ENCODE measurements at places on chromosomes 4 and X.

GRCh38 chr4:99148550-99148949 is 4.5 kb upstream of the ADH4 start:
- DNase-seq, result no peak

DNA sequence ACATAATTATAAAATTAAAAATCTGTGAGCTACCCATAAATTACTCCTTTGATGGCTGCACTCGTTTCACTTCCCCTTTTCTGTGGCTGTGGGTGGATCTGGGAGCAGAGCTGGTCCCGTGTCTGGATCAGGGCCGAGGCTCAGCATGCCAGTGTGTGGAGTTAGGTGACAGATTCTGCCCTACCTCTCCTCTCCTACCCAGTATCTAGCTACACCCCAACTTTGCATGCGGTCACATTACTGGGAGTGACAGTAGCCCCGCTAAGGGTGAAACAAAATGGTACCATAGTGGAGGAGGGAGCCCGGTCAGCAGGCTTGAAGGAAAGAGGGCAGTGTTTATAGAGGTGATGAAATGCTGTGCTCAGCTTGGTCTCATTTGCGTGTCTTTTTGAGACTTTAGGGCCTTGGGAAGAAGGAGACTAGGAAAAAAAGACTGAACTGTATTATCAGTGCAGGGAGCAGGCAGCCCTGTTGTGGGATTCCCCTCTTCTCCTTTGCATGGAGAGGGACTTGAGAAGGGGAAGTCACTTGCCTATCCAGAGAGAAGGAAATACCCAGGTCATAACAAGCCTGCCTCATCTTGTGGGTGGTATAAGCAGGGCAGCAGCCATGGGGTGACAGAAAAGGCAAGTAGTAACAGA is 48.4 kb downstream of the ARHGAP10 start:
- peak; percentile 84 for DNase-seq

GRCh38 chrX:40570346-40571093 is 10.2 kb upstream of the ATP6AP2 start:
- peak; percentile 78 for DNase-seq

GRCh38 chr4:89301003-89301402 is 6.6 kb downstream of the GPRIN3 start:
- DNase-seq, result peak; percentile 33

DNA sequence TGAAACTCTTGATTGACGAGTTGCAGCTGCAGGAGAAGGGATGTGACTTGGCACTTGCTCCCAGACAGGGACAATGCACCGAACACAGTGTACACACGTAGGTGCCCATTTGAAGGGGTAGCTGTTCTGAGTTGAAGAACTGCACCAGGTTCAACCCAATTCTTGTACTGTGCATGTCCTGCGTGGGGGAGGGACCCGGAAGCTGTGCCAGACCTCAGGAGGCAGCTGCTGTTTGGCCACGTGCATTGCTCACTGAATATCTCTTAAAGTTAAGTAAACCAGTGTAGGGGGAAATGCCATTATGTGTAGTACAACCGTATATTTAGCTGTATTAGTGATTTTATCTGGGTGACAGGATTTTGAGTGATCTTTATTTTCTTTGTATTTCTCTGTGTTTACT is 12.0 kb upstream of the RBBP7 start:
- DNase-seq, result peak; percentile 10

DNA sequence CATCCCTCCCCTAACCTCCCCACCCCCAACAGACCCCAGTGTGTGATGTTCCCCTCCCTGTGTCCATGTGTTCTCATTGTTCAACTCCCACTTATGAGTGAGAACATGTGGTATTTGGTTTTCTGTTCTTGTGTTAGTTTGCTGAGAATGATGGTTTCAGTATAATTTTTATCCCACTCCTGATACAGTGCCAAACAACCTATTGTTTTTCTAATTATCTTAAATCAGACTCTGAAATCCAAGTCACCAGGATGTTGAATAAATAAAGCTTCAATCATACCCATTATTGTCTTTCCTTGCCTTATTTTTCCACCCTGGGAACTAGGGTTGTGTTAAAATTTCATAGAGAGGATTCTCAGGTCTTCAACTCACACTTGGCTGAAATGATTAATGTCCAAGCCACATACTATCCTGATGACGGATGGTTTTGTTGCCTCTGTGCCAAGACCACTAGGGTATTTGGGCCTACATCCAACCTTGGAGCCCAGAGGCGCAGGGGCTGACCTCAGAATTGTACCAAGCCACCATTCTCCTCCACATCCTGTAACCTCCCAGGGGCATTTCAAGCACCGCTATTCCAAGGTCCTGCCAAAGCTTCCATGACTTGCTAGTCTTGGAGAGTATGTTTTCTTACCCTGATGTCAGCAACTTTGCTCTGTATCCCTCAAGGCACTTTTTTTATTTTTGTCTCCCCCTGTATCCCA is 332.4 kb downstream of the ARHGAP24 start:
- no peak for DNase-seq

GRCh38 chrX:126770179-126770578 is 49.4 kb upstream of the PRR32 start:
- DNase-seq, result peak; percentile 1

DNA sequence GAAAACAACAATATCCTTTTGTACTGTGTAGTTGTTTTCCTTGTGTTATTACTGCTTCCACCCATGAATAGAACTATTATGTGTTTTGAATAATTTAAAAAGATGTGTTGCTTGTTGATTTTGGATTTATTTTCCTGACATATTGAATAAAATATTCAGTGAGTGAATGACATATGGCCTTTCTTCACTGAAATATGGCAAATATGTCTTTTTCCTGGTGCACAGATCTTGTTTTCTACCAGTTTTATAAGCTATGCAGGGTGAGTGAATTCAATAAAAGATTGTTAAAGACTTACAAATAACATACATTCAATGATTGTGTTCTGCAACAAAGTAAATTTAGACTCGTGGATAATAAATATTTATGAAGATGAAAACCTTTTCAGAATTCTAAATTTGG is 1216.3 kb upstream of the ADGRL3 start:
- no peak for DNase-seq

DNA sequence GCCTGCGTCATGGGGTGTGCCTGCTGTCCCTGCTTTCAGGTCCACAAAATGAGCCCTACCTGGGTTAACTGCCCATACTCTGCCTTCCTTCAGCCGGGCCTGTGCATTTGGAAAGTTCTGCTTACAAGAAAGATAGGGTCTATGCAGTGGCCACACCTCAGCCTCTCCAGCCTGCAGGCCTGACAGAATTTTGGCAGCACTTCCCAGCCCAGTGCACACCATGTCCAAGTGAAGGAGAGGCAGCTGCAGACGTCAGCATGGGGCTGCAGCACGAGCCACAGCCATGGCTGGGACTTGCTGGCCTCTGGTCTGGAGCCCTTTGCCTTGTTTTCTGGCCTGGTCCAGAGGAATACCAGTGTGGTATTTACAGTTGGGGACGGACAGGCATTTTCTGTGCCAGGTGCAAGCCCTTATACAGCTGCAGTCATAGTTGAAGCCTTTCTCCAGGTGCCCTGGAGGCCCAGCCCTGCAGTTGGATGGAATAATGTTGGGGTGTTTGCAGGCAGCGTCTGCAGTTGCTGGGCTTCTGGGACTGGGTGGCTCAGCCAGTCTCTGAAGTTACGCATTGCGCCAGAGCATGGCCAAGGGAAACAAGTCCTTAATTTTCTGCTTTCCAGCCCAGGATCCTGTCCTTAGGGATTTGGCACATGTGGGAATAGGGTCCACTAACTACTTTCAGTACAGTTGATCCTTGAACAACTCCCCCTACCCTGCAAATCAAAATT is 26.2 kb downstream of the JADE1 start:
- no peak for DNase-seq

GRCh38 chr4:38034986-38035882 is 75.0 kb downstream of the PTTG2 start:
- peak; percentile 70 for DNase-seq

- DNase-seq, result no peak
These were observed 37.2 kb upstream of the CABS1 start for GRCh38 chr4:70297576-70297975.

GRCh38 chrX:65846974-65847373 is 179.5 kb downstream of the MSN start:
- no peak for DNase-seq

DNA sequence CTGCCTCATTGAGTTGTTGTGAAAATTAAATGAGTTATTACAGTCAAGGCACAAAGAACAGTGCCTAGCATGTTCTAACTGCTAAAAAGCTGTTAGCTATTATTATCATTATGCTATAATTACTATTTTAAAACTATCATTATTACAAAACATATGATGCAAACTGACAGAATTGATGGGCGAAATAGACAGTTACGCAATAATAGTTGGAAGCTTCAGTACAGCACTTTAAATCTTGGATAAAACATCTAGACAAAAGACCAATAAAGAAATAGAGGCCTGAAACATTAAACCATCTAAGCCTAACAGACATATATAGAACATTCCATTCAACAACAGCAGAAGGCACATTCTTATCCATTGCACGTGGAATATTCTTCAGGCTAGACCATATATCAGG is 73.0 kb downstream of the TAB3 start:
- DNase-seq, result no peak

GRCh38 chrX:109843963-109844751 is 111.1 kb upstream of the ACSL4 start:
- peak; percentile 58 for DNase-seq

DNA sequence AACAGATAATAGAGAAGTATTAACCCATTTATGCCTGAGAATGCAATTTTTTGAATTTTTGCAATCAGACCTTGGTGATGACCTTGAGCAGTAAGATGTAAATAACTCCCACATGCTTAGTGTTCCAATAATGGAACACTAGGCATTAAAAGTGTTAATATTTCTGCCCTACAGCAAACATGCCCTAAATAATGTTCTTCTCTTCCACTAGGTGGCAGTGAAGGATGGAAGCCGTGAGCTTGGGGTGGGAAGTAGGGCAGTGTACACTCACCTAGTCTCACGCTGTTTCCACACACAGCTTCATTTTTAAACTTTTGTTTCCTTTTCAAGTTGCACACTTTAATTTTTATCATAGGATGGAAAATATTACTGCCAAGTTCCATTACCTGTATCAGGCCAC is 613.1 kb upstream of the HS3ST1 start:
- DNase-seq, result peak; percentile 40

DNA sequence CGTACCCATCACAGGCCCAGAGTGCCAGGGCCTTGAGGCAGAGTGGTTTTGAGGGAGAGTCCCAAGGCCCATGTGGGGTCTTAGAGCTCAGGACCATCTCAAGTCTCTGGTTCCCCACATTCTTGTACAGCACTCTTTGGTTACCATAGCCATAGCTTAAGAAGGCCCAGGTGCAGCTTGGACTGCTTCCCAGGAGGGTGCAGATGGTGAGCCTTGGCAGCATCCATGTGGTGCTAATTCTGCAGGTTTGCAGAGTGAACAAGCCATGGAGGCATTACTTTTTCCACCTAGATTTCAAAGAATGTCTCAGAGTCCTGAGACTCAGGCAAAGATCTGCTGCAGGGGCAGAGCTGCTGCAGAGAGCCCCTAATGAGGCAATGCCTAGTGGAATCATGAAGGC is 171.7 kb downstream of the STK32B start:
- no peak for DNase-seq

- no peak for DNase-seq
These were observed 54.1 kb upstream of the TMEM33 start for GRCh38 chr4:41880840-41881831.

DNA sequence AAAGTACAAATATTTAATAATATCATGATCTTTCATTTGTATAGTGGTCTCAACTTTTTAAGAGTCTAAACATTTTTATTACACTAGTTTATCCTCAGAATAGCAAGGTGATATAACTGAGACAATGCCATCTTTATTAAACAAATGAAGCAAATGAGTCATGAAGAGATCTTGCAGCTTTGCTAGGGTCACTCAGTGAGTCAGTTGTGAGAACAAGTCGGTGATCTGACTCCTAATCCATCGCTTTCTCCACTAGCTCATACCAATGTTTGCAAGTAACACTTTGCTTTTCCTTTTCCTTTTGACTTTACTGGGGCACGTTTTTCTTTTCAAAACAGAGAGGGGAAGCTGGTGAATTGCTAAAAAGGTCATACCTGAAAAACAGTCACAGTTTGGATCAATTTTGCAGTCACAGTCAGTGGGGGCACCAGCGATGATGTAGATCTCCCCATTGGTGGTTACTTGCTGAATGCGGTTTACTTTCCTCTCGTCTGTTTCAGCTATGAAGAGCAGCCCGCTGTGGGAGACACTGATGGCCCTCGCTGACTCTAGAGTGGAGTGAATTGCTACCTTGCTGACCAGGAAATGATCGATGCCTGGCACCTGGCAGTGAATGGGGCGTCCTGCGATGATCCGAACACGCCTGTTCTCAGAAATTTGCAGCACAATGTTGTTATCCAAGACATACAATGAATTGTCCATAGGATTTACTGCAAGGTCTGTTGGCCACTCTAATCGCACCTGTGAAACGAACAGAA is 75.7 kb downstream of the SH2D1A start:
- DNase-seq, result no peak

GRCh38 chr4:56220261-56220660 is 167.0 kb downstream of the AASDH start:
- DNase-seq, result no peak

DNA sequence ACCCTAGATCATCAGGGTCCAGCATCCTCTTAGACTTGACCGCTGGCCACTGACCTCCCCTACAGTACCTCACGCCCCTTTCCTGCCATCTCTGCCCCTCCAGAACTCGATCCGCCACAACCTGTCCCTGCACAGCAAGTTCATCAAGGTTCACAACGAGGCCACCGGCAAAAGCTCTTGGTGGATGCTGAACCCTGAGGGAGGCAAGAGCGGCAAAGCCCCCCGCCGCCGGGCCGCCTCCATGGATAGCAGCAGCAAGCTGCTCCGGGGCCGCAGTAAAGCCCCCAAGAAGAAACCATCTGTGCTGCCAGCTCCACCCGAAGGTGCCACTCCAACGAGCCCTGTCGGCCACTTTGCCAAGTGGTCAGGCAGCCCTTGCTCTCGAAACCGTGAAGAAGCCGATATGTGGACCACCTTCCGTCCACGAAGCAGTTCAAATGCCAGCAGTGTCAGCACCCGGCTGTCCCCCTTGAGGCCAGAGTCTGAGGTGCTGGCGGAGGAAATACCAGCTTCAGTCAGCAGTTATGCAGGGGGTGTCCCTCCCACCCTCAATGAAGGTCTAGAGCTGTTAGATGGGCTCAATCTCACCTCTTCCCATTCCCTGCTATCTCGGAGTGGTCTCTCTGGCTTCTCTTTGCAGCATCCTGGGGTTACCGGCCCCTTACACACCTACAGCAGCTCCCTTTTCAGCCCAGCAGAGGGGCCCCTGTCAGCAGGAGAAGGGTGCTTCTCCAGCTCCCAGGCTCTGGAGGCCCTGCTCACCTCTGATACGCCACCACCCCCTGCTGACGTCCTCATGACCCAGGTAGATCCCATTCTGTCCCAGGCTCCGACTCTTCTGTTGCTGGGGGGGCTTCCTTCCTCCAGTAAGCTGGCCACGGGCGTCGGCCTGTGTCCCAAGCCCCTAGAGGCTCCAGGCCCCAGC is 5.2 kb downstream of the FOXO4 start:
- DNase-seq, result no peak

GRCh38 chrX:130555341-130555740 is 153.6 kb downstream of the RBMX2 start:
- DNase-seq, result no peak

DNA sequence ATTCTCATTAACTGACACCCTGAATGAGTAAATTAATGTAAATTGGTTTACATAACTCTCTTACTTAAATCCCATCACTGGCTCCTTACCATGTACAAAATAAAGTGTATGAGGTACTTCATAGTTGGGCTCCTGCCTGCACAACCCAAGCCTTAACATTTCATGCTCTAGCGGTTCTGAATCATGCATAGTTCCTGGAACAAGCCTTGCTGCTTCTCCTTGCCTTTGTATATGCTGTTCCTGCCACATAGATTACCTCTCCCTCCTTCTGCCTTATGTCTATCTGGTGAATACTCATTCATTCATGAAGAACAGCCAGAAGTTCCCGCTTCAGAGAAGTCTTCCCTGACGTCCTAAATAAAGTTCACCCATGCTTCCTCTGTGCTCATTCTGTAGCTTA is 594.7 kb downstream of the SMARCA1 start:
- no peak for DNase-seq
